Bone marrow (tissue), 2 donors: ENCODE measurements at places on chromosomes 7 and 10.

DNA sequence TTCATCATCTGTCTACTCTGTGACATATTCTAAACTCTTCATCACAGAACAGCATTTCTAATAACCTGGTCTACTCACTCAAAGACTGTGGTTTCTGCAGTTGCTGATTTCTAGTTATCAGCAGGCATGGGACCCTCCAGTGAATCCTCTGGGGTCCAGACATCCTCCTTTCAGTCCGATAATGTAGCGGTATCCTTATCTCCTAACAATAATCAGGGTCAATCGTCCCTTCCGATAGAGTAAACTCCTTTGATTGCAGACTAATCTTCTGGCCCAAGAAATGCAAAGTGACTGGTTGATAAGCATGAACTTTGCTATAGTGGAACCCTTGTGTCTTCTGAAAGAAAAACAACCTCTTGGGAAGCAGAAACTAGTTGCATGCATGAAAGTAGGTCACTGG, 1209.8 kb upstream of the CELF2 start:
- DNase-seq = no peak

- no peak for DNase-seq
These were observed 4.4 kb upstream of the CLIP2 start for GRCh38 chr7:74284781-74285259.

DNA sequence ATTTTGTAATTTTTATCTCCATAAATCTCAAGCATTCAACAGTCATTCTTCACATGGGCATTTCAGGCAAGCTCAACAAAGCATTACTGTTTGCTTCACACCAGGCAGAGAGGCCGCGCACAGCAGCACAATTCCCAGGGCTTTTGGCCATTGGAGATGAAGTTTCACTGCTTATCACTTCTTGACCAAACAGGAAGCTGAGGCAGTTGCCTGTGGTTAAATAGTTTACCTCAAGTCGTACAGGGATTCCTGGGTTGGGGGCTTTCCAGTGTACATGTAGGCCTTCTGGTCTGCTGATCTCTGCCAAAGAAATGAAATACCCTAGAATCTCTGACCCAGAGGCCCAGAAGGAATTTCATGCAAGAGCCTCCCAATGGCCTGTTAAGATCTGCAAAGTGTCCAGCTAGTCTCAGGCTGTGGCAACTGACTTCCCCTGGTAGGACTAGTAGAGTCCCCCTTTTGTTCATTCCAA, 11.2 kb upstream of the PRDX3 start:
- DNase-seq = no peak

- DNase-seq = no peak
These were observed 528.1 kb upstream of the DPP6 start for GRCh38 chr7:153524070-153524601.

- DNase-seq = no peak
These were observed 62.0 kb upstream of the ST8SIA6 start for GRCh38 chr10:17516376-17516775.

- no peak for DNase-seq
These were observed 10.8 kb downstream of the HNRNPA2B1 start for GRCh38 chr7:26189697-26190096.

- DNase-seq = no peak
These were observed 187.8 kb downstream of the FAM107B start for GRCh38 chr10:14586901-14587300.

GRCh38 chr10:8361510-8361844, 307.0 kb downstream of the GATA3 start:
- DNase-seq = no peak

DNA sequence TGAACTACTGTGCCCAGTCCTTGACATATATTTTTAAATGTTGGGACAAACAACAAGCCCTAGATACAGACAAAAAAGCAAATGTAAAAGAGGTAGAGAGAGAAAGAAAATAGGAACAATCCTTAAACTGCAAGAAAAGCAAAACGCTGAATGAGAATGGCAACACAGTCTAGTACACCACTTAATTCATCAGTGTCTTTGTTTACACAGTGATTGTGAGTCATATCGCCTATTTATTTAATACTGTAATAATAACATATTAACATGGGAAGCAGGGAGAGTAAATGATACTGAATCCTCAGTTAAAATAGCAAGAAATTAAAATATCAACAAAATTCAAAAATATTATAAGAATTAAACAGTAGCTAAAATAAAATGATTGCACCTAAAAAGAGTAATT, 9.8 kb upstream of the LRRTM3 start:
- DNase-seq = no peak

GRCh38 chr7:107995184-107996071, 7.5 kb downstream of the LAMB1 start:
- DNase-seq = no peak

DNA sequence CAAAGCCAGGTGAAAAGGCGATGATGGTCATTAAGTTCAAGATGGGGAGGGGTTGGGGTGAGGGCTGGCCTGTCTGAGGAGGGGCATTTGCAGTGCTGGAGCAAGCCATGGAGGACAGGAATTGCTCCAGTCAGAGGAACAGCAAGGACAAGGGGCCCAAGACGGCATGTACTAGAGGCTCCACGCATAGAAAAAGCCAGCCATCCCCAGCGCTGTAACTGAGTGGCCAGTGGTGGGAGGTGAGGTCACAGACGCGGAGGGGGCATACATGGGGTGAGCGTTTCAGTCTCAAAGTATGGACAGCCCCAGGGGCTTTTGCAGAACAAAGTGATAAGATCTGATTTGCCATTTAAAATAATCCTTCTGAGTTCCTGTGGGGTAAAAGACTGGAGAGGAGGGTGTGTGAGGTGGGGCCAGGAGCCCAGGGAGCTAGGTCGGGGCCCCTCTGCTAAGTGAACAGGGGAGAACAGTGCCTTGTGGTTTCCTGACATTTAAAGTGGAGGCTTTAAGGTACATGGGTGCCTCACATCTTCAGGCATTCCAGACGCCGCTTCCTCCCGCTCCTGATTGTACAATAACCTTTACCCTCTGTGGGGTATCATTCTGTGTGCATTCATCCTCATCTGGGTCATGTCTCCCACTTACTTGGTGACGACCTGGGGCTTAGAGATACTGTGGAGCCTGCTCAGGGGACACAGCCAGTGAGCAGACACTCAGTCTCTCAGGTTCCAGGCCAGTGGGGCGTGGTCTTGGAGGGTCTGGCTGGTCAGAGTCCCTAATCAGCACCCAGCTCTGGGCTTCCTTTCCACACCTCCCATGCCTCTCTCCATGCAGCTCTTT, 105.6 kb upstream of the GPR26 start:
- no peak for DNase-seq

GRCh38 chr10:132904181-132904813, 38.1 kb downstream of the CFAP46 start:
- DNase-seq = peak; percentile 5

DNA sequence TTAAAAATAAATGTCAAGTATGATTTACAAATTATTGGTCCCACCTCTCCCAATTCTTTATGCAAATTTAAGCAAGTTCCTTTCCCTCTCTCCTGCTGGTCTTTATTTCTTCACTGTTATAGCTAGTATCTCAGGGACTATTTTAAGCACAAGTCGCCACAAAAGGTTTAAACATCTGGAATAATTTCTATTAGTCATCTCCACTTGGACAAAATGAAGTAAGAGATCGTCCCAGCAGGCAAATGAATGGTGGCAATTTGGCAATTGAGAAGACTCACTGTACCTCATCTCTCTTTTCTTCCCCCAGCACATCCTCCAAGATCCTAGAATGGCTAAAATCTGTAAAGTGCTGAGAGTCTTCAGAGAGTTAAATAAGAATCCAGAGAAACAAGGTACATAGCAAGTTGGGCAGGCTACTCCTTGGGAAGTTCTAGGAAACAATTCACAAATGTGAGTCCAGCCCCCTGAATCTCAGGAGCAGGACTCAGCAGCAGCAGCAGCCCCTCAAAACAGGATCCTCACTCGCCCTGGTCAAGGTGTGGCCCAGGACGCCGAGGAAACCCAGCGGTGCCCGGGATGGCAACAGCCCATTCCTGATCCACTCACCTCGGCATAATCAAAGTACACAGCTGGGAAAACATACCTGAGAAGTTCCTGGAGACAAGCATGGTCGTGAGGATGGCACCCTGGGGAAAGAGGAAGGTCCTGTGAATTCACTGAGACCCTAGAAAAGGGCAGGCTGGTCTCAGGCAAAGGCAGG, 30.3 kb upstream of the NDST2 start:
- no peak for DNase-seq

DNA sequence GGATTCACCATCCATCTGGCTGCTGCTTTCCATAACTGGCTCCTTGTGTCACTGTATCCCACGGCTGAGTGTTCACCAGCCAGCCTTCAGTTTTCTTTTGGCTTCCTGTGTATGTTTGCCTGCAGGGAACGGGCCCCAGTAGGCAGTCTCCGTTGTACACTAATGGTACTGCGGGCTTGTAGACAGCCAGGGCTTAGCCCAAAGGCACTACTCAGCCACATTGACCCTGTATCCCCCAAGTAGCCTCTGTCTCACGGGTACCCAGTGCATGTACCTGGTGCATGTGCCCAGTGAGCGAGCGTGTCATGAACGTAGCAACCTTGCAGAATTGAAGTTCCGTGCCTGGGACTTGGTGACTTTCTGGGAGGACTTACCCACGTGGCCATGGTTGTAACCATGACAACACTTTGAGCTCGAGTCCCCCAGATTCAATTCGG, 6.1 kb downstream of the PFKFB3 start:
- no peak for DNase-seq

DNA sequence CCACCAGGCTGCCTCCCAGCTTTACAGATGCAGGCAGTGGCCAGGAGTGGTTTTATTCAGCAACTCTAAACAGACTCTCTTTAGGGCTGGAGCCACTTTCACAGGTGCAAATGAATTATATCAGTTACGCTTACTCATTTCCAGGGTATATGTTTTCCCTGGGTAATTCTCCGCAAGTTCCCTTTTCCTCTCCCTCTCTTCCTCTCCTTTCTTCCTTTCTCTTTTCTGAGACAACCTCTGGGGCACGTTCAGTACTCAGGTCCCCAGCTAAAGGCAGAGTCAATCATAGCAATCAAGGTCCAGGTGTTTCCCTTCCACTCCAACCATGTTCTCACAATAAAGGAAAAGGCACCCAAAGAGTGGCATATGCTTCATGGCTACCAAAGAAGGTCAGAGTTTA, 41.3 kb downstream of the PDLIM1 start:
- no peak for DNase-seq

DNA sequence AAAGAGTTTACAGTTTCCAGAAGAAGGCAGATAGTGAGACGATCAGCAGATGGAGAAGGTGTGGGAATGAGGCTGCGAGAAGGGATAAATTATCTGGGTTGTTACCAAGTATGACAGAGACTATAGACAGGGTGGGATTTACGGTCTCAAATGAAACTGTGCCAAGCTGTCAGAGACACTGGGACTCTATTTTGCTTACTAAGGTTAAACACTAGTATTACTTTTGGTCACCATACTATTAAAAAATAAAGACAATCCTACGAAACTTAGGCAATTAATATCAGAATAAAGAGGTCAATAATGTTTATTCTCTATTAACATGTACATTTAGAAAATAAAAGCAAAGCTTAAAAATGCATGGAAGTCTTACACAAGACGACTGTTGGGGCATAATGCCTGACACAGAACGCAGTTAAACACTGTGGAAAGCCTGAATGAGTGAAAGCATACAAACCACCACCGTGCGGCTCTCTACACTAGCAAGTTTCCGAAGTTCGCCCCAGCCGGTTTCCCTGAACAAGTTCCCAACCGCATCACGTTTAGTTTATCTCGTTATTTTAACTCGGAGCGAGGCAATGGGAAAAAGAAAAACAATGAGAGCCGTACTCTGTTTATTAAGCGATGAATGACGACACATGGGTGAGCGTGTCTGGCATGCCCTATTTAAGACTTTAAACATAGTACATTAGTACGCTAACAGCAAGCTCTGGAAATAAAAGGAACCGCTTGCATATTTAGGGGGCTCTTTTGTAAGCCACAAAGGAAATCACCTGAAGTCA, 909 bp upstream of the CC2D2B start:
- DNase-seq = no peak

DNA sequence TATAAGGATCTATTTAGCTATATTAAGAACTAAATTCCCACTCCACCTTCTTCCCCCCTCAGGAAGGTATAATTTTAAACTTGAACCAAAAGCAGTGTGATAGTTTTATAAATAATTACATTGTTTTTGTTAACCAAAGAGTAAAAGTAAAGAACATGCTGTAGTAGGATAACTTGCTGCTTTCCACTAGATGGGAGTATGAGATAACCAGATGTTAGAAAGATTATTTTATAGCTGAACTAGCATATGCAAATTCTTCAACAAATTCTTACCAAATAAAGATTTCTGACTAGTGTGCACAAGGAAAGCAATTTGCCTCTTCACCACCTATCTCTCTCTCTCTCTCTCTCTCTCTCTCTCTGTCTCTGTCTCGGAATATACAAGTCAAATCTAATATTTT, 31.8 kb downstream of the TES start:
- no peak for DNase-seq

GRCh38 chr7:129529643-129530042, 27.3 kb downstream of the SMKR1 start:
- DNase-seq = no peak

- no peak for DNase-seq
These were observed 9.4 kb upstream of the NKX2-3 start for GRCh38 chr10:99523251-99523773.

- DNase-seq = no peak
These were observed 52.0 kb downstream of the SIRT1 start for GRCh38 chr10:67936416-67936815.

GRCh38 chr7:35362341-35362740, 108.4 kb upstream of the TBX20 start:
- DNase-seq = no peak

DNA sequence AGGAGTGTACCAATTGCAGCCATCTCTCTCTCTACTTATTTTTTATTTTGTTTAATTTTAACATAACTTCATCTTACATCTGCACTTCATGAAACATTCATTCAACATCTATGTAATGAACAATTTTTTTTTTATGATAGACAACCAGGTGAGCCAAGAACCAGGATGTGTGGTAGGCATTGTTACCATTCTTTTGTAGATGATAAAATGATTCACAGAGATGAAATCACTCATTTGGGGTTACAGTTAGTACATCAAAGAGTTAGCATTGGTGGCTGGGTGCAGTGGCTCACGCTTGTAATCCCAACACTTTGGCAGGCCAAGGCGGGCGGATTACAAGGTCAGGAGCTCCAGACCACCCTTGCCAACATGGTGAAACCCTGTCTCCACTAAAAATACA, 127.8 kb downstream of the HDAC9 start:
- no peak for DNase-seq

DNA sequence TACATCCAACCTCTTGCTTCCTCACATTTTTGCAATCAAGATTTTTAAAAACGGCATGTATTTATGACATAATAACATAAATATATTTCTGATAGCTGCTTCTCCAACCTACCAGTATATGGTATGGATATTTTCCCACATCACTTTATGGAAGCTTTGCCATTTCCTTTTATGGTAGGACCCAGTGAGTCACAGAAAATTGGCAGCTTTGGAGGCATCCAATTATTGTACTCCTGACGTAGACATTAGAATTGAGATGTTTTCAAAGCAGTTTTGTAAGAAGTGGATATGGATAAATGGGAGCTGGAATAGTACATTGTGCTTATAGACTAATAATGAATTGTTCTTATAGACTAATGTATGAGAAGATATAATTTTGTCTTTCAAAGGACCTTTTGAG, 23.8 kb upstream of the BICC1 start:
- no peak for DNase-seq
